ENCODE measurements at places on chromosomes 7 and 10. TPM values are rescaled to one million over a fixed set of nuclear protein-coding genes. Genes with fewer than 3 reads are reported as not detected.
A peak's percentile ranks its signal among the peaks of the same experiment; 100 is the strongest.

FAM25A gene
- polyA plus RNA-seq, result not detected

MYL7 gene
- 0.70 TPM for polyA plus RNA-seq

ADAP1 gene
- 5.6 TPM for polyA plus RNA-seq

CALCR gene
- 9.8 TPM for polyA plus RNA-seq

ZCCHC24 gene
- polyA plus RNA-seq, result 57.8 TPM

LIPN gene
- polyA plus RNA-seq, result not detected

DNA sequence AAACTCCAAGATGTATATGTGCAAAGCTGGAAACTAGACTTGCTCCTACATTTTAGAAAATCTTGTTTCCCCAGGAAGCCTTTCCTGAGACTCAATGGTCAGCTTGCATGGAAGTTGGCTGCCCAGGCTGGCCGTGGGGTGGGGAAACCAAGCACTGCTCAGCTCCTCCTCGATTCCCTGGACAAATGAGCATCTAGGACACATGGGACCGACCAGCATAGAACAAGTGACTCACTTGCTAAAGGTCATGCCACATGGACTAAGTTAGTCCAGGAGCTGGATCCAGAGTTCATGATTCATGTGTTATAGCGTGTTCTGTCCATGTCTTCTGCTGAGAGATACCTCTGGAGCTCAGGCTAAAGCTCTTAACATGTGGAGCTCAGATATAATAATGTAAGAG is 6.2 kb downstream of the FAM180A start:
- no peak for DNase-seq

- DNase-seq, result no peak
Observed at GRCh38 chr10:116985611-116986010, 19.4 kb downstream of the SHTN1 start.

- DNase-seq, result no peak
Observed at GRCh38 chr7:70037171-70037933, 439.1 kb downstream of the AUTS2 start.

DNA sequence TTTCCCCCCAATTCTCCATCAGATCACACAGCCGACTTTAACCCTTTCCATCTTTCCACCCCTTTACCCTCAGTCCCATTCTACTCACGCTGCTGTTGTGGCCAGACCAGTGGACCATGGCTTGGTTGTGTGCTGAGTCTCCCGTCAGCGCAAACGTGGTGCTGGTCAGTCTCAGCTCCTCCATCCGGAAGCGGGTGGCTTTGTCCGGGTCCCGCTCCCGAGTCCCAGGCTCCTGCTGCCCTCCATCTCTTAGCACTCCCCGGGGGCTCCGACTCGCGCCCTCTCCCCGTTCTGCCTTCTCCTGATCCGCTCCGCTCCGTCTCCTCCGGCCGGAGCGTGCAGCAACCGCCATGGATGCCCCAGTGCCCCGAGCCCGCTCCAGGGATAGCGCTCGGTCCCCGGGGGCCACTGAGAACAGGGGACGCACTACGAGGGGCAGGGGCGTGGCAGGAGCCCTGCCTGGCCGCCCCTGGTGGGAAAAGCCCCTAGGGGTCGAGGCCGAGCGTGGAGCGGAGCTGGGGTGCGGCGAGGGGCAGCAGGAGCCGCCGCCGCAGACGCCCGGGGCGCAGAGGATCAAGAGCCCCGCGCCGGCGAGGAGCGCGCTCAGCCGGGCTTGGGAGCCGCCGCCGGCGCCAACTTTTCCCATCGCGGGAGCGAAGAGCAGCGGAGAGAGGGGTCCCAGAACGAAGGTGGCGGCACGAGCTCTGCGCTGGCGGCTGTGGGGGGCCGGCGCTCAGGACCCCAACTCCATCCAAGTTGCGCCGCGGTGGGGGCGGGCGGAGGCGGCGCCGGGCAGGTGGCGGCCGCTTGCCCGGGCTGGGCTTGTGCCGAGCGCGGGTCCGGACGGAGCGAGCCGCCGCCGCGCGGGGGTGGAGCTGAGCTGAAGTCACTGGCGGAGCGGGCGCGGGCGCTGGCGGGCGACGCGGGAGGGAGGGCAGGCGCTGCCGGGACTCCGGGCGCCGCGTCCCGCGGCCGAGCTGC is at the start of gene SORCS1:
TSS of gene SORCS1 (minus strand) at position 826 of the 981 bp plus-strand sequence.
- DNase-seq, result peak; percentile 39

GRCh38 chr7:85659364-85659763 is 472.5 kb upstream of the SEMA3D start:
- no peak for DNase-seq

DNA sequence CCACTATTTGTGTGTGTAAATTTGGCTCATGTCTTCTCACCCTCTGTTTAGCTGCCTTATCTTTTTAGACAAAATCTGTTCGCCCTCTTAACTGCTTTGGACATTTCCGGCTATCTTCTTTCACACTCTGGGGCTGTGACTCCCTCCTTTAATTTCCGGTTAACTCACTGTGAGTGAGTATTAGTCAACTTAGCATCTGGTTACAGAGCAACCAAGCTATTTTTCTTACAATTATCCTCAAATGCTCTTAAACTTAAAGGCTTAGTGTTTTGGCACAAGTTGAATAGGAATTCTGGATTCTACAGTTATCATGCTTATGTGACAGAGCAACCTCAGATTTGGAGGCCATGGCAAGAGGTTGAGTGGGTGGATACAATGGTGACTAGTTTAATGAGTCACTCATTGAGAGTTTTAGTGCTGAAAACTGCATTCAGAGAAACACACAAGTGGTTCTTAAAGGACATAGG is 177.6 kb upstream of the SEMA3A start:
- no peak for DNase-seq

DNA sequence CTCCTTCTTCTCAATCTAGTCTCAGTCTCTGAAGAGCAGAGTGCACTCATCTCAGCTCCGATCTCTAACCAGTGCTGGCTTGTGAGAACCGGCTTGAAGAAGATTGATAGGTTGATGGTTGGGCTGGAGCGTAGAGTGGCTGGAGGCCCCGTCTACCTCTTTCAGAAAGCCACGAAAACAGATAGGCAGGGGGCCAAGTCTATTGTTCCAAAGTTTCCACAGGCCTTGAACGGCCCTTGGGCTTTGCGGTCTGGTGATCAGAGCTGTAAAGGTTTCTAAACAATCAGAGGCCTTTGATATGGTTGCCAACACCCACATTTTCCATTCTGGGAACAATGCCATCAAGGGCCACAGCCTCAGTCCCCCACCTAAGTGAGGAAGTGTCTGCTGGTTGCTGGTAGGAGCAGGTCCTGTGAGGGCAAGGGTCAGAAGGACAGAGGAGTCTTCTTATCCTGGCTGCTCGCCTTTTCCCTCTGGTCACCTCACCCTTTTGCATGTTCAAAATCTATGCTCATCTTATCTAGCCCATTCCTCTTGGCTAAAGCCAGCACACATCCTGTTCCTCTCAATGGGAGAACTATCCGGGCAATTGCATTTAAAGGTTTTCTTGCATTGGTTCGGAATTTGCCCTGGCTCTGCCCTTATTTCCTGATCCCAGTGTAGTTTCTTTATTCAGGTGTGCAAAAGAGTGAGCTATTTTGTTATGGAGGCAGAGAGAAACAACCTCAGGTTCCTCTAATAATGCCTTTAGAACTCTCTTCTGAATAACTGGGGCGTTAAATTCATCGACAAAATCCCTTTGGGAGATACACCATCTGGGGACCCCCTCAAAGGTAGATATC is 70.3 kb upstream of the KMT2E start:
- peak; percentile 79 for DNase-seq

DNA sequence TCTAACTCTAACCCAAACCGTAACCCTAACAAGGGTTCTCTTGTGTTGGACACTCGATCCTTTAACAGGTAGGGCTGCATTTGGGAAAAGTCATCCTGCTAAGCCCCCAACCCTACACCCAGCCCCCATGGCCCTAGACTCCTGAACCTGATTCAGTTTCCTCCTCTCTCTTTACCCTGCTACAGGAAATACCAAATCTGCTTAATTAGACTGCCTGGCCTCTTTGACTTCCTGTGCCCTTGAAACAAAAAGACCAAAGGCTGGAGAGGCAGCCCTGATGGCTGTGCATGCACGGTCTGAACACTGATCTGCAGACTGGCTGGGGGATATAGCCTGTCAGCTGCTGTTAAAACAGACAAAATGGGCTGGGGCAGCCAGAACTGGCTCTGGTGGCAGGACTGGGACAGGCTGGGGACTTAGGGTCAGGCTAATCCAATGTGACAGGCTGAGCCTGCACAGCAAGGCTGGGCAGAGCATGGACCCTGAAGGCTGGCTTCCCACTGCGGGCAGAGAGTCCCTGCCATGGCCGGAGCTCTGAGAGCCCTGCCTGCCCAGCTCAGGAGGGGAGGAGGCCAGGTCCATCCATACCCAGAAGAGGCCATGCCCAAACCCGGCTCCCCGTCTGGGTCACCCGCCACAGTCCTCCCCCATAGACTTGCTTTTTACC is 51.0 kb upstream of the MSMB start:
- DNase-seq, result no peak

DNA sequence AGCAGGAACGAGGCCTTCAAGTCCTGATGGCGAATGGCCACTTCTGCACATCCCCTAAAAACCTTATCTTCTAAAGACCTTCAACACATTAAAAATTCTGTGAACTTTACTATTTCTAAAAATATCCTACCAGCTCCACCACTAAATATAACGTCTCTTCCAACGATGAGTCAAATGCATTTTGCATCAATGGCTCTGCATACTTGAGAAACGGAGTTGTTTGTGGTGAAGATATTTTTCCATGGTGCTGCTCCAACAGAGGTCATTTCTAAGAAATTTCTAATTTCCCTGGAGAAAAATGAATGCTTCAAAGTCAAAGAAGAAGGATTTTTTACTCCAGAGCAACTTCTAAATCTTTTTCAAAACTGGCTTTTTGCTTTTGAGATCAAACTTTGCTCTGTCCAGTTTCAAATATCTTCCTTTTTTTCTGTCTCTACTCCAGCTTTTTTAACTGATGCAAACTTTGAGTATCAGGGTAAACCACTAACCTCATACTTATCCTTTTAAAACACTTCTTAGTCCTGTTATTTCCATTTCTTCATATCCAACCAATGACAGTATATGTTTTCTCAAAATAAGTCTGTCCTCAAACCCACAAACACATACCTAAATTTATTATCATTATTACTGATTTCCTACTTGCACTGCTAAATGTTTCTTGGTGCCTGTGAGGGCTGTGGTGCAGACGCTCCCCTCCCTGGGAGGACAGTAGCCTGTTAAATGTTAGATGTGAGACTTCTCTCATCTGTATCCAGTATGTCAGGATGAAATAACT is 258.1 kb downstream of the KLF6 start:
- DNase-seq, result peak; percentile 97

DNA sequence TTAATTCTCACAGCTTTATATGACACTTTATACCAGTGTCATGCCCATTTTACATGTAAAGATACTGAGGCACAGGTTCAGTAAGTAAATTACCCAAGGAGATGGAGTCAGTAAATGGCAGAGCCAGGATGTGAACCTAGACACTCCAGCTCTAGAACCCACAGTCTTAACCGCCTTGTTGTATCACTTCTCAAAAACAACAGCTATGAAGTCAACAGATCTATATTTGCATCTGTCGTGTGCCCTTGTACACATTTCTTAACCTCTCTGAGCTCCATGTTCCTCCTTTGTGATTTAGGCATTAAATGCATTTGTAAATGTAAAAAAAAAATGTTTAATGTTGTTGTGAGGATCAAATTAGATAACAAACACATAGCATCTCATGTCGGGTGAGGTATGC is 716.2 kb downstream of the SUGCT start:
- DNase-seq, result no peak

DNA sequence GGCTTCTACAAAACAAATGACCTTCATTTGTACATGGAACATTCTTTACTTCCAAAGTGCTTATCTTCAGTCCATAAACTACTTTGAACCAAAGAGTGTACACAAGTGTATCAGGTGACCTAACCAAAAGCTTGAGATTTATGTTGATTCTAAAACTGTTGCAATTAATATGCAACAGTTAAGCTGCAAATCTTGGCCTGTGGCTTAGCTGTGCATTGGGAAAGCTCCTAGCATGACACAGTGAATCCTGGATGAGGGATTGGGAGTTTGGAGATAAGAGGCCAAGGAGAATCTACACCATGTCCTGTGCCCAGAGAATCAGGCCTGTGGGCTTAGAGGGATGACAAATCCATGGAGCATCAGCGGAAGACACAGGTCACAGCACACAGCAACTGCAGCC is 105.2 kb upstream of the GSDME start:
- DNase-seq, result no peak

GRCh38 chr10:131635564-131636015 is 265.2 kb upstream of the PPP2R2D start:
- peak; percentile 63 for DNase-seq

DNA sequence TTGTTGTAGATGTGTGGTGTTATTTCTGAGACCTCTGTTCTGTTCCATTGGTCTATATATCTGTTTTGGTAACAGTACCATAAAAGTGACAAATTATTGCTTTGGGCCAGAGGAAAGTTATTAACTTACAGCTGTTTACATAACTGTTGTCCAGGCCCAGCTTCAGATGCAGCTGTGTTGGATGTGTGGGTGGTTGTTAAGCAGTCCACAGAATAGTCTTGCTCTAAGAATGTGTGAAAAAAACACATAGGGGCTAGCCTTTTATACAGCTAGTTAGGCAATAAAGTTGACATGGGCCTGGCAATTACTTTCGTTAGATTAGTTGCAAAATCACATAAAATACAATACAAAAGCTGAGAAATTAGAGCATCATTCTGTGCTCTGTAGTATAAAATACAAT is 31.9 kb downstream of the DLD start:
- DNase-seq, result no peak

GRCh38 chr10:1507436-1507835 is 229.9 kb downstream of the ADARB2 start:
- DNase-seq, result no peak

DNA sequence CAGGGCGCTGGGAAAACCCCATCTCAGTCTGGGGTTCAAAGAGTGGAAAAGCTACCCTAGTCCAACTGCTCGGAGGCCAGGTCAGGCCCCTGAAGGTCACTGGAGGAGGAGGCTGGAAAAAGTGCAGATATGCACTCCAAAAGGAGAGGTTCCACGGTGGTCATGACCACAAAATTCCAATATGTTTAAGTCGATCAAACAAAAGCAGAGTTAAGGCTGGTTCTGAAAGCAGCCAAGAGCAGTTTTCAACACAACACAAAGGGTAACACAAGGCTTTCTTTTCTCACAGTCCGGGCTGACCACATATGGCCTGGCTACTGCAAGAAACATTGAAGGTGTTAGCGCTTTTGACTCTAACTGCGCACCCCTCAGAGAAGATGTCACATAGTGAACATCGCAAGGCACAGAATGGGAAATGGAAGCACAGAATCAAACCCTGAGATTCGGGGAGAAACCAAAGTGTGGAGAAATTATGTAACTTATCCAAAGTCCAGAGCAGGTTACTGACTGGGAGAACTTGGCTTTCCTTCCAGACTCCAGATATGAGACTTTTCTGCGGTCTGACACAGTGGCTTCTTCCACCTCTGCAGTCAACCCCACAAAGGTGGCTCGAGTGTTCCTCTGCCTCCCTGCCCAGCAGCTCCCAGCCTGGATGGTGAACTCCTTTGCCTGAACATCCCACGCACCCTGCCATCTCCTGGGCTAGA is 1.3 kb upstream of the GRB10 start:
- no peak for DNase-seq

GRCh38 chr10:102984086-102984485 is 66.0 kb downstream of the CNNM2 start:
- no peak for DNase-seq

- no peak for DNase-seq
Observed at GRCh38 chr7:1032536-1033181, 11.7 kb upstream of the GPR146 start.

Data from muscle of leg (tissue), 16 donors.